Stimulated activated CD8-positive, alpha-beta memory T cell treated with anti-CD3 and anti-CD28 coated beads, Interleukin-2, amount 100 ng/mL, for 1 hour (primary cell): ENCODE measurements at places on chromosomes 7 and 10.

GRCh38 chr10:114110174-114110972, 63.6 kb downstream of the CCDC186 start:
- no peak for DNase-seq

DNA sequence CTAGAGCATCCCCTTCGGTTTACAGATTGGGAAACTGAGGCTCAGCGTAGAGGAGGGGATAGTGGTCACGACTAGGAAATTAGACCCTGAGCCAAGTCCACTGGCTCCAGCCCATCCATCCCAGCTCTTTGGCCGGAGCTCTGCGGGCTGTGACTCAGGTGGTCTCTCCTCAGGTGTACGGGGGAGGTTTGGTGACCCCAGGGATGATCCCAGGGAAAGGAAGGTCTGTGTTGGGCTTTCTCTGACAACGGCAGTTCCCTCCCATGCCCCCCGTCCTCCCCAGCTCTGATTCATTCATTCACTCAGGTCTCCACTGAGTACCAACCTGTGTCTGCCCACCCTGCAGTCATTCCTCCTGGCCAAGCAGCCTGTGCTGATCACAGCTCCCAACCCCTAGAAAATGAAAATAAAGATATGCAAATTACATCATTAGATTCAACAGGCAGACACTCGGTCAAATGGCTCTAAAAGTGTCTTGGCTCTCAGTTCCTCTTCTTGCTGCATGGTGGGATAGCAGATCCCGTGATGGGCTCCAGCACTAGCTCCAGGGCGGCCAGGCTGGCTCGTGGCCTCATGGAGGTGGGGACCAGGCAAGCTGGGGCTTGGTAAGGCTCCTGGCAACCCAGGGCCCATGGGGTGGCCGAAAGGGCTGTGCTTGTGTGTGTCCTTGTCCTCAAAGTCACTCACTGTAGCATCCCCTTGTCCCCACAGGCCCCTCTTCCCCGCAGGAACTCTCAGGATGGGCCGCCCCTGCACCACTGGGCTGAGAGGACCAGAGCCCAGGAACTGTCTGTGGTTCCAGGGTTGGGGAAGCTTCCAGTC, 37.8 kb downstream of the CLRN3 start:
- no peak for DNase-seq

GRCh38 chr7:50262446-50262845, 42.1 kb upstream of the IKZF1 start:
- no peak for DNase-seq

GRCh38 chr10:95906677-95907455, 909 bp upstream of the CC2D2B start:
- DNase-seq = no peak

DNA sequence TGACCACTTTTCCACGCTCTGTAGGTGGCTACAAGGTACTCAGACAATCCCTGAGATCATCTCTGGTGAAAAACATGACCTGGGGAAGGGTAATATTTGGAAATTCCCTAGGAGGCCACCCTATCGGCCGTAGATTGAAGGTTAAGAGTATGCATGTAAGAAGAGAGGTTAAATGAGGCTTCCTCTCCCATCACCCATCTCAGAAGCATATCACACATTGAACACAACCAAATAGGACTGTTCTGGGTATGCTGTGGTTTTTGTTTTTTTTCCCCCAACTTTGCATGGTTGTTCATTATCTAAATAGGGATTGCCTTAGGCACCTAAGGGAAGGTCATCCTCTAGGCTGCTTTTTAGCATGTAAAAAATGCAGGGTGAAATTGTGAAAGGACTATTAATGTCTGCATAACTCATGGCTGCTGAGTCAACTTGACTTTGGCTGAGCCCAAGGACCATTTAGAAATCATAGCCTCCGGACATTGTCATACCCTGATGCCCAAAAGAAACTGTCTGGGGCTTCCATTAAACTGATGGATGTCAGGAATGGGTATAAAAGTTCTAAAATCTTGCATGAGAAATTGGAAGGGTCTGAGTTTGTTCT, 24.7 kb upstream of the ST8SIA6 start:
- no peak for DNase-seq

GRCh38 chr10:119496273-119496672, 46.2 kb downstream of the RGS10 start:
- no peak for DNase-seq

DNA sequence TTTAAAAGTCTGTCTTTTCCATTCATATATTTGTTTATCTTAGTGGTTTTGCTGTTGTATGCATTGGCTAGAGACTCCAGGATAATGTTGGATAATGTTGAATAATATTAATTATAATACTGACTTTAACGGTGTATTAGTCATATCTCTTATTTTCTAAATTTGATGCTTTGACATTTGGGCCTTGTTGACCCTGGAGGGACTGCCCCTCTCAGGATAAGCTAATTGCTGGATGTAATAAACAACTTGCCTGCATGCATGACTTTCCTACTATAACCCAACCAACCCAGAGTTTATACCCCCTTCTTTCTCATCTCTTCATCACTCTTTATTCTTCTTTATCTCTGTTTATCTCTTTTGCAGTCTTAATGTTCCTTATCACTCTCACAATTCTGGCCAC, 90.9 kb upstream of the ABI1 start:
- no peak for DNase-seq

- no peak for DNase-seq
These were observed 250.3 kb upstream of the CXCL12 start for GRCh38 chr10:44635176-44635575.

GRCh38 chr10:99708428-99709012, 23.4 kb downstream of the COX15 start:
- DNase-seq = no peak

GRCh38 chr7:17325364-17325763, 26.9 kb downstream of the AHR start:
- no peak for DNase-seq

DNA sequence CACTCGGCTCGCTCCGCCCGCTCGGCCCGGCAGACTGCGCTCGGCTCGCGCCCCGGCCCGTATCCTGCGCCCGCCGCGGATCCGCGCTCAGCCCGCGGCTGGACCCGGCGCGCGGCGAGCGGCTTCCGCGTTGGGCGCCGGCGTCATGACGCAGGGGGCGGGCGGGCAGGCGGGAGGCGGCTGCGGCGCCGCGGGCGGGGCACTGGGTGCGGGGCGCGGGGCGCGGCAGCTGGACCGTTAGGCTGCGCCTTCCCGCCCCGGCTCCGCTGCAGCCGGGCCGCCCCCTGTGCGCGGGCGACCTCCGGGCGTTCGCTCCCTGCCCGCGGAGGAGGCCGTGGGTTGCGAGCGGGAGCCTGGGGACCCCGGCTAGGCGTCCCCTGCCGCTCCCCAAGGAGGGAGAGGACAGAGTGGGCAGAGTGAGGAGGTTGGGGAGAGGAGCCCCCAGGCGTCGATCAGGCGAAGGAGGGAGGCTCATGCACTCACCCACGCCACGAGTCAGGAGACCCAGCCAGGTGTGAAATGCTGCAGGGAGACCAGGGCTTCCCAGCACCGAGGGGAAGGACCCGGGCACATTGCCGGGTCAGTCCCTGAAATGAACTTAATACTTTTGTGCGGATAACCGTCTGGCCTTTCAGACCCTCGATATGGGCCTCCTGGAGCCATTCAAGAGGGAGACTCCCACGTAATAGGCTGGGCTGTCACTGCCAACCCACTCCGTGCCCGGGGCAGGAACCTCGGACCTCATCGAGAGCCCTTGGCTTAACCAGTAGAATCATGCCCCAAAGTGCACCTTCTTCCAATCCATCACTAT, at the start of gene PIP4K2A:
Gene PIP4K2A (minus strand): TSS at position 100 of the 811 bp plus-strand sequence. CDS start 252 bp downstream, outside the sequence.
- peak; percentile 42 for DNase-seq

DNA sequence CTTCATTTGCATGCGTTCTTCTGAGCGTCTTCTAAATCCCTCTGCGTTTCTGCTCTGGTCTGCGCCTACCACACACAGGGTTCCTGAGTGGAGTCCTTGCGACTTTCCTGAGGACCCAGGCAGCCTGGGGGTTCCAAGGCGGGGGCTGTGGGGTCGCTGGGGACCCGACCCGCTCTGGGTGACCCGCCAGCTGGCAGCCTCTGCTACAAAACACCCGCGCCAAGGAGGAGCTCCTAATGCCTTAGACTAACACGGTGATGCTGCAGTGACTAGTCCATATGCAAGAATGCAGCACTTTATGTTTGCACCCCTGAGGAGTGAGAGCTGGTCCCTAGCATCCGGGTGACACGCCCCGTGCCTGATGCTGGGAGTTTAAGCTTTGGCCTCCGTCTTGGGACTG, 367.0 kb upstream of the POM121L12 start:
- no peak for DNase-seq

DNA sequence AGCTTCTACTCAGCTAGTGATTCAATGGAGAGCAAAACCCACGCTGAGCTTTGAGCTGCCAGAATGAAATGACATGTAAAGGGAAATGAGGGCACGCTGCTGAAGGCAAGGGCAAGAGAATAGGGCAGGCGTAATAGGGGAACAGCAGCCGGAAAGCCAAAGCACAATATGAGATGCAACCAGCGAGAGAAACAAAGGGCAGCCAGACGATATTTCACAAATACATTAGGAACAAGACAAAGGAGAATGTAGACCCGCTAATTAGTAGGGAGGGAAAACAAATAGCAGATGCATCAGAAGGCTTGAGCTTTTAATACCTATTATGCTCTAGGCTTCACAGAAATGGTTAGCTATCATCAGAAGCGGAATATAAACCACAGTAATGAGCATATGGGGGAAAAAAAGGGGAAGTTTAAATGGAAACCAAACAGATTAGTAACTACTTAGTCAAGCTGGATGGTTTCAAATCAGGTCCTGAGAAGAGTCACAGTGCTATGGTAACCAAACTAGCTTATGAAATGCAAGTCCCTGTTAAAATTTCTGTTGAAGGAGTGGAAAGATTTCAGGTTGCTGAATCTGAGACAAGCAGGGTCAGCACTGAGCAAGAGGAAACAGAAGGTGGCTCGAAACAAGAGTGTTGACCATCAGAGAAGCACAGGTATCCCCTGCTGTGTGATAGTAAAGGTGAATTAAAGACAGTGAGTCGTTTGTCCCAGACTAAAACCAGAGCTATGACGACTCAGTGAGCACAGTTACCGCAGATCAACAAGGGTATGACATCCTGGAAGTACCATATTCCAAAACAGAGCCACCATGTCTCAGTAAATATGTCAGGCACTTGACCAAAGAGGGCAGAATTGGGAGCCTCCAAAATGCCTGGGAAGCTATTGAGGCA, 496.9 kb upstream of the CELF2 start:
- DNase-seq = no peak

DNA sequence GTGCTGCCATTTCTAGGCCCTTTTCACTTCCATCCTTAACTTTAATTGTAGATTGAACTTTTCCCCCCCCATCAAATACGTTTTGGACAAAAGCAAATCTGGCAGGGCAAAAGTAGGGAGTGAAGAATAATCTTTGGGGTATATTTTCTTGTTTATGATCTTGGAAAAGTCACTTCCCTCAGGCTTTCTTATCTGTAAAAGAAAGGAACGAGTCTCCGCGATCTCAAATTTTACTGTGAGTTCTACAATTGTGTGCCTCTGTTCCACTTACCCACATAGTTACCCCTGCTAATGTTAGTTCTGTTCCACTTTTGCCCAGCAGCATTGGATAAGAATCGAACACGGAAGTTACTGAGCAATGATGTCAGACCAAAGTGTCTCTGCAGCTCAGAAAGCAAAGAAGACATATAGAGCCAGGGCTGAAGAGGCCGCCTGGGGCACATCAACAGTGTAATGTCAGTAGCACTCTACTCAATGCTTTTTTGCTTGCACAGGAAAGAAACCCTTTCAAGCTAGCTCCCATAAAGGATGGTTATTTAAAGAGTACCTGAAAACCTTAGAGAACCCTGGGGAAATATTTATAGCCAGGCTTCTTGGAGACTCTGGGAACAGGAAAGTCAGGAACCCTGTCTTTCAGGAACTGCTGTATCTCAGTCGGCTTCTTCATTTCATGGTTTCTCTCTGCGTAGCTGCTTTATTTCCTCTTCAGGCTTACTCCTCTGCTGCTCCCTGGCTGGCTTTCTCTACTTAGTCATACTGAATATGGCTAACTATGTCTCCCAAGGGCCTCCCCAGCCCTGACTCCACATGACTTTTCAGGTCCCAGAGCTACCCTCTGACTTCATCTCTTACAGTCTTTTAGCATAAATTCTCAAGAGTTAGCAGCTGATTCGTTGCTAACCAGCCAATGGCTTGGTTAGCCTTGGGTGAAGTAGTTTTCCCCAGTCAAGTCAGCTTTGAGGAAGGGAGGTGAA, 123.7 kb upstream of the FAM3C start:
- DNase-seq = no peak

- DNase-seq = no peak
These were observed 141.0 kb downstream of the CDH23 start for GRCh38 chr10:71537681-71538080.

DNA sequence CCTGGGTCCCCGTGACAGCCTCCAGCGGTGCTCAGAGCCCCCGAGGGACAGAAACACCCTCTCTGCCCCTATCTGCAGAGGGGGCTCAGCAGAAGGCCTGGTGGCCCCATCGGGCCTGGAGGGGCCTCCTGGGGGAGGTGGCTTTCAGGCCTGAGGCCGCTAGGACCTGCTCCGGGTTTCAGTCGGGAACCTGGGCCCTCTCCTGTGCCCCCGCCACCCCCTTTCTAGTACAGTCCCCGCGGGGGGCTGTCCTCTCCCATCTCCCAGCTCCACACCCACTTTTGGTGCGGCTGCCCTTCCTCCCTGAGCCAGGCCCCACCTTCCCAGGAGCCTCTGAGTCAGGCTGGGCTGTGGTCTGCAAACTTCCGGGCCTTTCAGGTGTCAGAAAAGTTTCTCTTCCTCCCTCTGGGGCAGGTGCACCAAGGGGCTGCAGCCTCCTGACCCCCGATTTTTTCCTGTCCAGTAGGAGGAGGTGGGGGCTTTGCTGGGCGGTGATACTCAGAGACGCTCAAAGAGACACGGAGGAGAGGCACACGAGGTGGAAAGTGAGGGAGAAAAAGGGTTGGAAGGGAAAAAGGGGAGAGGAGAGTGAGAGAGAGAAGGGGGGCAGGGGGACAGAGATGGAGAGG, 692 bp downstream of the CARD11 start:
- DNase-seq = peak; percentile 49
